ENCODE measurements at places on chromosomes 11 and 22. TPM values are rescaled to one million over a fixed set of nuclear protein-coding genes. Genes with fewer than 3 reads are reported as not detected.

DNA sequence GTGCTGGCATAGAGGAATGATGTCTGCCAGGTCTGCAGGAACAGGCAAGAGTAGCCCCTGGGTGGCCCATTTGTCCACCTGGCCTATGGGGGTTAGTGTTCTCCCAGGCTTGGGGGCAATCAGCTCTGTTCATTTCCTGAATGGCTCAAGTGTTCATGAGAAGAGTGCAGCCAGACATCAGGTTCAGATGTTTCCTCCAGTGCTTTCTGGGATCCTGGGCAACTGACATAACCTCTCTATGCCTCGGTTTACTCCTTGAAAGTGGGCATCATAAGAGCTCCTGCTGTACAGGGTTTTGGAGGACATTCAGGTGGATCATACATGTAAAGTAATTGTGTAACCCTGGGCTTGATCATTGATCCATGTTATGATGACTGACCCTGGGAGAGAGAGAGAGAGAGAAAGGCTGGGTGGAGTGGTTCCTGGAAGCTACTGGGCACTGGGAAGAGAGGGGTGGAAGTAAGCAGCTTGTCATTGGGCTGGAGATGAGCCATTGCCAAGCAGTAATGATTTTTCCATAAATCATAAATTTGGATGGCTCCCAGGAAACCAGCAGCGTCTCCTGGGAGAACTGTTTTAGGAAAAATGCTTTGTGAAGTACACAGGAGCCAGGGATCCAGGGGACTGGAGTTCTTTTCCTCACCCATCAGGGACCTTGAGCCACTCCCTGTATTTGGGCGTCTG lies 30.2 kb upstream of the ACCSL start:
- no peak for DNase-seq

- DNase-seq: no peak
Observed at GRCh38 chr22:46367707-46368191, 32.2 kb downstream of the TRMU start.

GRCh38 chr11:30786256-30787110 lies 200.3 kb upstream of the MPPED2 start:
- DNase-seq: no peak

GRCh38 chr22:17380359-17381087 lies 11.3 kb downstream of the CECR2 start:
- DNase-seq: no peak

Gene CARNS1
- total RNA-seq: 0.68 TPM

Gene PNPLA5
- total RNA-seq: 4.0 TPM

- no peak for DNase-seq
Observed at GRCh38 chr11:100800202-100800601, 113.1 kb downstream of the ARHGAP42 start.

DNA sequence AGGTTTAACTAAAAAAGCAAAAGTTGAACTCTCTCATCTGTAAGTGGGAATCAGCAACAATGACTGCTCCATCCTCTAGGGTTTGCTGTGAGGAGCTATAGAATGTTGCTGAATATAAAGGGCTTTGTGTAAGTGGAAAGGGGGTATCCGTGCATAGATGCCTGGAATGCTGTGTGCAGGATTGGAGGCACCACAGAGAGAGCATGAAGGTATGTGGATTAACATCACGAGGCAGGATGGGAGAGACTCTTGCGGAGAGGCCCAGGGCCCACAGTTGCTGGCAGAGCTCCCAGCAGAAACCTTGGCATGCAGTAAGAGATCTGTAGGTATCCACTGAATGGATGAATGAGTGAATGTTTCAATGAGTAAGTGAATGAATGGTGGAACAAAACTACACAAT lies 298.7 kb upstream of the DDI1 start:
- DNase-seq: no peak

- no peak for DNase-seq
Observed at GRCh38 chr11:11916981-11917399, 75.2 kb downstream of the USP47 start.

Gene CECR2
- 3.6 TPM for total RNA-seq

- DNase-seq: no peak
Observed at GRCh38 chr11:56905936-56906335, 82.8 kb upstream of the OR5AK2 start.

- DNase-seq: no peak
Observed at GRCh38 chr11:2142762-2143202, 3.6 kb upstream of the IGF2 start.
